ENCODE measurements at places on chromosomes 1 and 21.

DNA sequence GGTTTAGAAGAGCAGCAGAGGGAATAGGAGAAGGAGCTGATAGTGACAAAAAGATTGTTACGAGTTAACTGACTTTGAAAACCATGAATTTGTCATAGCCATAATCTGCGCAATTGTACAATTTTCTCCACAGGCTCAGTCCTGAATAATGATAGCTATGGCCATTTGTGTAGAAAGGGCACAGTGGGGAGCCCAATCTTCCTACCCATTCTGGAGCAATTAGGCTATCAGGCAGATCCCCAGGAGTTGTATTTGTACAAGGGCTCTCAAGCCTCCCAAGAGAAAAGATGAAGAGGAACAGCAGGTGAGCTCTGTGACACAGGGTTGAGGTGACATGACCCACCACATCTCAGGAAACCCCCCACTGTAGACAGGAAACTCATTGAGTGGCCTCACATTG, 42.1 kb upstream of the SAMD13 start:
- no peak for DNase-seq

GRCh38 chr1:31326461-31326860, 29.6 kb downstream of the ZCCHC17 start:
- DNase-seq: no peak

GRCh38 chr1:190205713-190206112, 272.0 kb downstream of the BRINP3 start:
- DNase-seq: no peak

DNA sequence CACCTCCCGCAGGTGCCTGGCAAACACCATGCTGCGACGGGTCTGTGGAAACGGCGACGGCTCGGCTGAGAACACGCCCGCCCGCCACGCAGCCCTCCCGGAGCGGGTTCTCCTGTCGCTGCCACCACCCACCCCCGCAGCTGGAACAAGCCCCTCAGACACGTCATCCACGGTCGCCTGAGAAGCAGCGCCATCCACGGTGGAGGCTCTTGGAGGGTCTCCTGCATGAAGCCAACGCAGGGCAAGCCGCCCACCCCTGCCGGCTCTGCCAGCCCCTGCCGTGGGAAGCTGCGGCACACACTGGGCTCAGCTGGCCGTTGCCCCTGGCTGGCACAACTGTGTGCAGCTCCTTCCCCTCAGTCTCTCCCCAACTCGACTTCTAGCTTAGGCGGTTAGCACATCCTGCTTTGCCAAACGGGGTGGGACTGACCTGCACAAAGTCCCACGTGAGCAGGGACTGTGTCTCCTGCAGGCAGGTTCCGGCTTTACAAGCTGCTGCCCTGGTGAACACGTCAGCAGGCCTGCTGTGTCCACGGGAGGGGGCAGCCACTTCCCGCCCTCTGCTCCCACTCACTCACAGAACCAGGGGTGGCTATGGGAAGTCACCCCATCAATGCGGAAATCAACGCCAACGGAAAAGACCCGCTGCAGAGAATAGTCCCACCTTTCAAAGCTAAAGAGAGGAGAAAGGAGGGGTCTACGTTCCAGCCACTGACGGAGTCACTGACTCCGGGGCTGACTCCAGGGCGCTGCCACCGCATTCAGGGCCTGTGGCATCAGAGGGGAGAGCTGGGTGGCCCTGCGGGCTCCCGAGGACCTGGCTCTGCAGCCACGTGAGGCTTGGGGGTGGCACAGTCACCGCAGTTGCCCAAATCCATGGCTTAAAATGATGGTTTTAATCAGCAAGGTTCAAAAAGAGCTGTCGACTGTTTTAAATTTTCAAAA, 10.3 kb downstream of the POFUT2 start:
- DNase-seq: no peak

- no peak for DNase-seq
Observed at GRCh38 chr1:205429762-205430695, 8.2 kb upstream of the LEMD1 start.

DNA sequence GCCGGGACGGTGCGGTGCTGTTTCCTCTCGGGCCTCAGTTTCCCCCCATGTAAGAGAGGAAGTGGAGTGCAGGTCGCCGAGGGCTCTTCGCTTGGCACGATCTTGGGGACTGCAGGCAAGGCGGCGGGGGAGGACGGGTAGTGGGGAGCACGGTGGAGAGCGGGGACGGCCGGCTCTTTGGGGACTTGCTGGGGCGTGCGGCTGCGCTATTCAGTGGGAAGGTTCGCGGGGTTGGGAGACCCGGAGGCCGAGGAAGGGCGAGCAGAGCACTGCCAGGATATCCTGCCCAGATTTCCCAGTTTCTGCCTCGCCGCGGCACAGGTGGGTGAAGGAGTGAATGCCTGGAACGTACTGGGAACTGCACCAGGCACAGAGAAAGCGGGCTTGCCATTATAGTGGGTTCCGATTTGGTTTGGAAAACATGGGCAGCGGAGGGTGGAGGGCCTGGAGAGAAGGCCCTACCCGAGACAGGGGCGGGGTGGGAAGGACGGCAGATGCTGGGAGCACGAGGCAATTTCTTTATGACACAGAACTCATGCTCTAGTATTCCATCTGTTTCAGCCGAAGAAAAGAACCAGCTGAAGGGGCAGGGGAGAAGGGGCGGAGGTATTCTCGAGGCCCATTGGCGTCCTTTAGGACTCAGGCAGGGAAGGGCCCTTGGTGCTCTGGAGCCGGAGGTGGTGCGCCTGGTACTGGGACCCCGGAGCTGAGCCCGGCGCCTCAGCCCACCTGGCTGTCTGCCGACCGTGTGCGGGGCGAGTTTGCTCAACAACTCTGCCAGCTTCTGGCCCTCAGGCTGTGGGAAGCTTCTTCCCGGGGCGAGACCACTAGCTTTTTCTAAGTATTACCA, 960 bp downstream of the PCSK9 start:
- DNase-seq: no peak

GRCh38 chr1:38139738-38140487, 93.3 kb upstream of the POU3F1 start:
- no peak for DNase-seq

- DNase-seq: no peak
Observed at GRCh38 chr21:45255381-45256020, 32.2 kb downstream of the POFUT2 start.

DNA sequence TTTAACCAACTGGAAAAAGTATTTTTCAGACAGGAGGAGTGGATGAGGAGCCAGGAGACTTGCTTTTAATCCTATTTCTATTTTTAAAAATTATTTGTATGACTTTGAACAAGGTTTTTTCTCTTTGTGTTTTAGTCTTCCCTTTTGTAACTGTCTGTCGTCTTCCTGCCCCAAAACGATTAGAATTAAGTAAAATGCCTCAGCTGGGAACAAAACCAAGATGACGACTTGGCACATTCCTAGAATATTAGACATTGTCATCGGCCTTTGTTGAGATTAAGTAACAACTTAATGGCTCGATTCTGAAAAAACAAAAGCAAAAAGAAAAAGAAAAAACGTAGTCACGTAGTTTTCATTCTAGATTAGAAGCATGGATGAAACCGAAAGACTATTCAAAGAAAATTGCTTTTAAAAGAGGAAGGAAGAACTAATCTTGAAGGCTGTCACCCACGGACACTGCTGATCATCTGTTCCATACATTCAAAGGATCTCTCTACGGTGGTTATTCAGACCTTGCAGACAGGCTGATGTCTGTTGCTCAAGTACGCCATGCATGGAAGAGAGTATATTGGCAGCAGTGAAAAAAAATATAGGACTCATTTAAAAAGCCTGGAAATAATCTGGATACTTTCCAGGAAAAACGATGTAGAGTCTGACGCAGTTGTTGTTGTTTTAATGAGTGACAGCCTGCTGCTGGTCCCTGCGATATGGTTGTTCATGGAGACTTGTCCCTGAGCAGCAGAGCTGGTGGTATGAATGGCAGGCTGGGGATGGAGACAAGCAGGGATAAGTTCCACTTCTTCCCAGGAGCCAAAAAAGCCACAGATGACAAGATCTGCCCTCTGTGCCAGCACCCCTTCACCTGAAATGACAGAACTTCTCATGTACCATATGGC, 16.8 kb downstream of the GNG4 start:
- DNase-seq: no peak

DNA sequence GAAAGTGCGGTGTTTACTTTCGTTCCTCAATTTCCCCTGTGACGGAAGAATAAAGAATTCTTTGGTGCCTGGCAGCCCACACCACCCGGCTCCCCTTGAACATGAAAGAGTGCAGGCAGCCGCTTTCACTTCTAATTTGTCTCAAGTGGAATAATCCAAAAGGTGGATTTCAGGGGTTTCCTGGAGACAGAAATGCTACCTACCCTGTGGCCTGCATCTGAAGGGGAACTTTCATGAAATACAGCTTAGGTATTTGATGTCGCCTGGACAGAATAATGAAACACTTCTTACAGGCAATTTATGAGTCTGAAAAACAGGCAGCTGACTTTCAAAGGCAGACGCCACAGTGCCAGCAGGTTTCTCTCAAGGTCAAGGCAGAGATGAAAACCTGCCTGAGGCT, 169.5 kb upstream of the USP24 start:
- no peak for DNase-seq

- peak; percentile 13 for DNase-seq
Observed at GRCh38 chr1:182259229-182259872, 132.2 kb downstream of the GLUL start.

- DNase-seq: no peak
Observed at GRCh38 chr1:244336232-244336899, 115.3 kb downstream of the ADSS2 start.

DNA sequence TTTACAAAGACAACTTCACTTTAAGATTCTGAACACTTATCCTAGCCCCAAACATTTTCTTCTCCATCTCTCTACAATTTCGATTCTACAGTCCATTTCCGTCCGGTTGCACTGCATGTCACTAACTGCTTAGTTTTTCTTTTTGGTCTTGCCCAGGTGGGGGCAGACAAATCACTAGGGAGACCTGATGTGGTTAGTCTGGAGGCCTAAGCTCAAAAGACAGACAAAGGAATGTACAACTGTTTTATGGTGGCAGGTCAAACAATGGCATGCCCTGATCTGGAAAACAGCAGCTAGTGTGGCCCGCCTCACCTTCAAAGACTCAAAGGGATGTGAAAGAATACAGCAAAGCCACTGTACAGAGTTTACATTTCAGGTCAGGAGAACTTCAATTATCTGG, 3.8 kb downstream of the ETV3 start:
- no peak for DNase-seq

DNA sequence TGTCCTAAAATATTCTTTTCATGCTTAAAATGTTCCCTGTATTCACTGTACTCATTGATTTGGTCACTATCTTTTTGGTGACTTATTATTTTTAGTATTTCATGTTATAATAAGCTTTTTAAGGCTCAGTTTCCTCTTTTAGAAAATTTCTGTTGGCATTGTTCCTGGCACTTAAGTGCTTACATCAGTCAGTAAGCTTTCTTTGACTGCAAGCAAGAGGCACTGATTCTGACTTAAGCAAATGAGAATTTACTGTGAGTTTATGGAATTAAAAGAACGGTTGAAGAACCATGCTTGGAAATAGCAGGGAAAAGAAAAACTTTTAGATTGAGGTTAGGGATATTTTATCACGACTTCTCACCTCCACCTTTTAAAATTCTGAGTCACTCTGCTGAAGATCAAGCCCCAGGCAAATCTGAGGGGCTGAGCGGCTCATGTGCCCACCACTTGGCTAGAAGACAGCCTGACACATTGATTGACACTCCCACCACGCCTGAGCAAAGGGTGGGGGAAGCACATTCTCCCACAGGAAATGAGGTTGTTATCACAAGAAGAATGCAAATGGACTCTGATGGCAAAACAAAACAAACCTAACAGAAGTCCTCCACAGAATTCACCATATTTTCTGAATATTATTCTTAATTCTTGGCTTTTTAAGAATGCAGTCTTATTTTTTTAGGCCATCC, 102.8 kb downstream of the KCTD3 start:
- DNase-seq: no peak

DNA sequence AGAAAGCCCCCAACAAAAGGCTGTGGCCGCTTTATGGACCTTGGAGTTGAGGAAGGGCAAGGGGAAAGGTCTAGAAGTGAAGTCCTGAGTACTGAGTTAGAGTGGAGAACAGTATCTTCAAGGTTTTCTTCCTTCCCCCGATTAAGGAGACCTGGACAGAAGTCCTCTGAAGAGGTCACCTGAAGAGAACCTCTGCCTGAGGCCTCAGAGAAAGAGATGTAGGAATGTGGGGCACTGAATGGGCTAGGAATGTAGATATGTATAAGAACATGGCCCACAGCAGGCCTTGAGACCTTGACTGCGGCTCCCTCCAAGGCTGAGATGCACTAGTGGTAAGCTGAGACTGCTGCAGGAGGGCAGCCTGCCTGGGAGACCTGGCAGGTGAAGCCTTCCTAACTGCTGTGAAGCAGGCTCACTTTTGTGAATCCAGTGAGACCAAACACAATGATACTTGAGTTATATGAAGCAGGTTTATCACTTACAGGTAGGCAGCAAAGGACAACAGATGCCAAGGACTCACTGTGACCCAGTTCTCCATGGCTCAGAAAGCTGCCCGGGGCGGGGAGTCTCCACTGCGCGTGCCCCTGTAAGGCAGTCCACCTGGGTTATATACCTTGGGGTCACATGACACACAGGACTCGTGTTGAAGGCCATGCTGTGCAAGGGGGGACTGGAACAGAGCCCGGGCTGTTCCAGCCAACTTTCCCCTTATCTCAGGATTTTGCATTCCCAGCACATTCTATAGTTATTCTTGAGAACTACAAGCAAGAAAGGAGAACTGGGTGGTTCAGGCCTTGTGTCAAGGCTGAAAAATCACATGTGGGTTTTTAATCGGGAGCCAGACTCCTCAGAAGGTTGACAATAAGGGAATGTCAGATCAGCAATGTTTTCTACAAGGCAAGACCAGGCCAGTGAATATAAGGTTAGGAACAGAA, 78.8 kb upstream of the PPM1J start:
- DNase-seq: no peak

DNA sequence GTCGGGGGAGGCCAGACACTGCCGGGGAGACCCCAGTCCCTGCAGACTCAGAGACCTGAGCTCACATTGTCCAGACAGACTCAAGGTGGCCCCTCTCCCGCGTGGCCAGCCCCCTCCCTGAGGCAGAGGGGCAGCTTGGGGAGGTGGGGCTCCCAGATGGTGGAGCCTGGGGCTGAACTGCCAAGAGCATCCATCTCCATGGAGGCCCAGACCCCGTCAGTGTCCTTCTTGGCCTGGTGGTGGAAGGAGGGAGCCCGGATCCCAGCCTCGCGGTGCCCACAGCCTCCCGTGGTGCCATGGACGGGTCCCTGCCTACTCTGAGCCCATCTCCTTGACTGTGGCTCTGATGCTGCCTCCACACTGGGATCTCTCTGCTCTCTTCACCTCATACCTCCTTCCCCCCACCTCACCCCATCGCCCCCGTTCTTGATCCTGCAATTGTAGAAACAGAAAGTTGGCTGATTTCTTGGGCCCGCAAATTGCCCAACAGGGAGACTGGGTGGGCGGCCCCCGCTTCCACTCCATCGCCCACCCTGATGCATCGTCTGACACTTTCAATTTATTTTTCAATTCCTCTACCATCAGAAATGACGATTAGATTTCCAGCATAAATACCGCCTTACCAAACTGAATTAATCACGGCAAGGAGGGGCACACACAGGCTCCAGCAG, 348.9 kb downstream of the MATN1 start:
- DNase-seq: no peak

DNA sequence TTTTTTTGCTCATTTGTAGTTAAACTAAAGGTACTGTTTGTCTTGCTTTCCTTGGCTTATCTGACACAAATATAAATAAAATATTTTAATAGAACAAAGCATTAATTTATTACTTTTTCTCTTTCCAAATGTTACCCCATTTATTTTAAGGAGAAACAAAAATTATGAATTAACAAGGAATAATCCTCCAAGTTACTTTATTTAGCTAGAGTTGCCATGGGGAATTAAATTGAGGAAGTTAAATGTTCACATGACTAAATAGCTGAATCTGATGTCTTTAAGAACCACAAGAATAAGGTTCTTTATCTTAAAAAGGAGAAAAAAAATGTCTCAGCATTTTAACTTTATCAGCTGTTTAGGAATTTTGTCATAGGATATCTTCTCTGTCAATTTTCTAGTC, 12.3 kb downstream of the ATG4C start:
- DNase-seq: no peak
